ENCODE measurements at places on chromosomes 7 and 10.

- peak; percentile 17 for DNase-seq
These were observed 155.7 kb upstream of the FGFR2 start for GRCh38 chr10:121753726-121754476.

DNA sequence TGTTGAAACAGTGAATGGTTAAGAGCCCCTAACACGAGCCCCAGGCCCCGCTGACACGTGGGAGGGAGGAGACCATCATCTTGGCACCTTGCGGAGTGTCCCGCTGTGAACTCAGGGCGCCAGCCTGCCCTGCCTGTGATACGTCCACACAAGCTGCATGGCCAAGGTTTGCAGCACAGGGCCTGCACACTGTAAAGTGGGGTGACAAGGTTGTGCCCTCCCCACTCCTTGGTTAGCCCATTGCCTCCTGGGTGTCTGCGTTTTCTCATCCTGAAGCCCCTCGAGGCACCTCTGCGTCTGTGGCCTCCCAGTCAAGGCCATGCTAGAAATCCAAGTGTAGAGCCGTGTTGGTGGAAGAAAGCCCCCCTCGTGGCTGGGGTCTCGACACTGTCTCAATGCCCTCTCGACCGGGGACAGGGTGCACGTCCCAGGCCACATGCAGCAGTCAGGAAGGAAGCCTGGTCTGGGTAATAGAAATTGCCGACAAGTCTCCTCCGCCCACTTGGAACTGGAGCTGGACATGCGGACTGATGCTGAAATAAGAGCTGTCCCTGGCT is 192.1 kb downstream of the DNAJB6 start:
- DNase-seq = no peak

- no peak for DNase-seq
These were observed 9.4 kb upstream of the INPP5A start for GRCh38 chr10:132528064-132528691.

- no peak for DNase-seq
These were observed 70.8 kb upstream of the ZNF438 start for GRCh38 chr10:31102421-31102820.

DNA sequence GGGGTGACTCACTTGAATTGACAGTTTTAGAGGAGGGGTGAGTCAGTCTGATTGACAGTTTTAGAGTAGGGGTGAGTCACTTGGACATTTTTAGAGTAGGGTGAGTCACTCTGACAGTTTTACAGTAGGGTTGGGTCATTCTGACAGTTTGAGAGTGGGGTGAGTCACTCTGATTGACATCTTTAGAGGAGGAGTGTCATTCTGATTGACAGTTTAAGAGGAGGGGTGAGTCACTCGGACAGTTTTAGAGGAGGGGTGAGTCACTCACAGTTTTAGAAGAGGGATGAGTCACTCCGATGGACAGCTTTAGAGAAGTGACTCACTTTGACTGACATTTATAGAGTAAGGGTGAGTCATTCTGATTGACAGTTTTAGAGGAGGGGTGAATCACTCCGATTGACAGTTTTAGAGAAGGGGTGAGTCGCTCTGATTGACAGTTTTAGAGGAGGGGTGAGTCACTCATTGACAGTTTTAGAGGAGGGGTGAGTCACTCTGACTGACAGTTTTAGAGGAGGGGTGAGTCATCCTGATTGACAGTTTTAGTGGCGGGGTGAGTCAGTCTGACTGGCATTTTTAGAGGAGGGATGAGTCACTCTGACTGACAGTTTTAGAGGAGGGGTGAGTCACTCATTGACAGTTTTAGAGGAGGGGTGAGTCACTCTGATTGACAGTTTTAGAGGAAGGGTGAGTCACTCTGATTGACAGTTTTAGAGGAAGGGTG is 595.9 kb downstream of the DNAJB6 start:
- peak; percentile 29 for DNase-seq

All from activated T-cell treated with anti-CD3 and anti-CD28 coated beads, Interleukin-2, amount 50 U/mL, for 72 hours (primary cell).